NCI-H2029 treated with DMSO at 0.1 percent for 48 hours (cell line): ENCODE measurements at places on chromosomes 6 and 20.
A peak's percentile ranks its signal among the peaks of the same experiment; 100 is the strongest.

DNA sequence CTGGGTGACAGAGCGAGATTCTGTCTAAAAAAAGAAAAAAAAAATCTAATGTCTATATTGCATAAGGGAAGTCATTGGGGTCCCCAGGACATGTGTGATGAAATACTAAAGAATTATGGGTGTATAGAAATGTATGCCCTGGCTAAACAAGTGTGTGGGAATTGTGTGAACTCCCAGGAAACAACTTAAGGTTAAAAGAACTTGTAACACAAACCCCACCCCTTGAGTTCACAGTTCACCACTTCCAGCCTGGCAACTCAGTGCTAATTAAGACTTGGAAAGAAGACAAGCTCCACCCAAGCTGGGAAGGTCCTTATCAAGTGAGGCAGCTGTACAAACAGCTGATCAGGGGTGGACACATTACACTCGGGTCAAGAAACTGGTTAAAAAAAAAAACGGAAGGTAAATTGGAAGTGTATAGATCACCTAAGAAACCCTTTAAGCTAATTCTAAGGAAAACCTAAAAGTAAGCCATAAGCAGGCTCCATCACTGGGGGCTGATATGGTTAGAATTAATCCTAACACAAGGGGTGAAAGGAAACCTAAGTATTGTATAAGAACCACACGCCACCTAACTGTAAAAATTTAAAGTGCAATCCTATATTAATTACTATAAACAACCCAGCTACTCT is 25.2 kb downstream of the HLA-A start:
- DNase-seq: peak; percentile 46

GRCh38 chr20:35698298-35699126 is 640 bp downstream of the NFS1 start:
- DNase-seq: no peak

- DNase-seq: peak; percentile 35
These were observed 35.0 kb downstream of the NKAIN2 start for GRCh38 chr6:123838505-123839234.

DNA sequence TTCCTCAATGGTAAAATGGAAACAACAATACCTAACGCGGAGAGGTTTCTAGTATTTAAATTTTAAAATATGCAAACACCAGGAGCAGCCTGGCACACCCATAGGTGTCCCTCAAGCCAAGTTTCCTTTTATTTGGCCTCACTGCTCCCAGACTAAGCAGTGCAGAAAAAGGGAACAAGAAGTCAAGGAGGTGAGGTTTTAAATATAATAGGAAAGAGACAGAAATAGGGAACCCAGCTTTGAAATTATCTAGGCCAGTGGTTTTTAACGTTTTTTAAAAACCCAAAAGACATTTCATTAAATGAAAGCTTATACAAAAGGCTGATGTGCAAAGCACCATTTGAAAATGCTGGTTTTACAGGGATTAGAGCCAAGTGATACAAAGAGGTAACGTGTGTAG is 109.6 kb downstream of the SLC22A3 start:
- no peak for DNase-seq

- no peak for DNase-seq
These were observed 18.3 kb upstream of the SNAP25 start for GRCh38 chr20:10200330-10200729.
